Right ventricle myocardium superior (tissue), 1 donor: ENCODE measurements at places on chromosomes 3 and 15.

- DNase-seq = no peak
Observed at GRCh38 chr15:95025924-95026728, 794.8 kb downstream of the MCTP2 start.

- no peak for DNase-seq
Observed at GRCh38 chr3:11713171-11713570, 69.5 kb upstream of the VGLL4 start.

DNA sequence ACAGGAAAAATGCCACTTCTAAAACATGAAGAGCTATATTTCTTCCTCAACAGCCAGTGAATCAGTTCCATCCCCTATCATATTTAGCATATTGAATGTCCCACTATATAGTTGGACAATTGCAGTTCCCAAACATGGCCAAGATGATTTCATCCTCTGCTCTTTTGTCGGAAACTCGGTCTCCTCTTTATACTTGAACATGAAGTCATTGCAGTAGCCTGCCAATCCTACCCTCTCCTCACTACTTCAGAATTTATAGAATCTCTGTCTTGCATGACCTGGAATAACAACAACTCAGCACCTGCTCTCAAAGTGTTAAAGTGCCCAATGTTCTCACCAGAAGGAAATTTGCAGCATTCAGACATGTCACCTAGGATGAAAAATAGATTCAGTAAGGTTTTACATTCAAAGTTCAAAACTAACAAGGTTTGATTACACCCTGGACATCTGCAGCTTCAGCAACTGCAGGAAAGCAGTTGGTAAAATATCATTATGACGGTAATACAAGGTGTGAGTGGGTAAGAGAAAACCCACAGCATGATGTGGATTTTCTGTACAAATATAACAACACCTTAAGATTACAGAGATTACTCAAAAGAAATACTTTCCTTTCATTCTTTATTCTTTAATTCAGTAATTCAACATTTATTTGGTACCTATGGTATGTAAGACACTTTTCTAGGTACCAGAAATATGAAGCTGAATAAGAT is 52.5 kb downstream of the TP63 start:
- no peak for DNase-seq

DNA sequence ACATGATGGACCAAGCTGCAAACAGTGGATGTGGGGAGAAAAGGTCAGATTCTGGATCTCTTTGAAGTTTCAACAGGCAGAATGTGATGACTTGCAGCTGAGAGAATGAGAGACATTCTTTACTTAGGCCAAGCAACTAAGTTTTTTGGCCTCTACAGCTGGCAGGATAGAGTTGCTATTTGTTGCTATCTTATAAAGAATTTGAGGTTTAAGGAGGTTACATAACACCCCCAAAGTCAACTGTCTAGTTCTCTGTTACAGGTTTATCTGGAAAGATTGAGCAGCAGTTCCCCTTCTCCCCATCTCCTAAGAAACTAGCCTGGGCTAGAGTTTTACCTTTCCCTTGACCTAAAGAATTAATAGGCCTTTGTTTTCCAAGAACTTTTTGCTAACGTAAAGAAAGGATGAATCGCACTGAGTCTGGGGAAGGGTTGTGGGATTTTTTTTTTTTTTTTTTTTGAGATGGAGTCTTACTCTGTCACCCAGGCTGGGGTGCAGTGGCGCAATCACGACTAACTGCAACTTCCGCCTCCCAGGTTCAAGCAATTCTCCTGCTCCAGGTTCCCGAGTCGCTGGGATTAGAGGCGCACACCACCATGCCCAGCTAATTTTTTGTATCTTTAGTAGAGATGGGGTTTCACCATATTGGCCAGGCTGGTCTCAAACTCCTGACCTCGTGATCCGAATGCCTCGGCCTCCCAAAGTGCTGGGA is 26.6 kb upstream of the SLMAP start:
- no peak for DNase-seq

DNA sequence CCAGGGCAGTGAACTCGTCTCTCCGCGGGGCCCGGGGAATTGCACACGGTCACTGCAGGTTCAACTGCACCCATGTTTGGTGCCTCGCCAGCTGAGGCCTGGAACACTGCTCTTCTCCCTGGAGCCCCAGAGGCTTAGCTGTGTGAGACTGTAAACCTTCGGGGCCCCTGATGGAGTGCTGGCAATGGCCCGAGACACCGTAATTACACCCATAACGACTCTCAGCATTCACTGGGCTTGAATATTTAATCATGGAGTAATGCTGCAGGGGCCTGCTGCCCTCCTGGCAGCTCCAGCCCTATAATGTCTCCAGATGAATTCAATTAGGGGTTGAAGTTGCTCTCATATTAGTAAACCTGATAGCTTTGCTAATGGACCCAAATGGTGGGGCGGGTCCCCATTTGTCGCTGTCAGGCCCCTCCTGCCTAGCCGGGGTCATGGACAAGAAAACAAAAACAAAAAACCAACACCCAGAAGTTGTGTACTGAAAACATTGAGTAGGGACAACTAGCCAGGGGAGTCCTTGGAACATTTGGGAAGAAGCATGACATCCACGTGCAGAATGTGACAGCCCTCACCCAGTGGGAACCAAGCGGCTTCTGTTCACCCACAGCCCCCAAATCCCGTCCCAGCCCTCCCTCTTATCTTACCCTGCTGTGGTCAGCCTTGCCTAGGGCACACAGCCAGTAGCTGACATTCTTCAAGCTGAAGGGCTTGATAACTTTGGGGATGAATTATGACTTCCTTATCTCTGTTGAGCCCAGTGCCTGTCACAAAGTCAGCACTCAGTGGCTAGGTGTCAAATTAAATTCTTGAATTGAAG is 74.3 kb upstream of the SCN5A start:
- DNase-seq = peak; percentile 63

DNA sequence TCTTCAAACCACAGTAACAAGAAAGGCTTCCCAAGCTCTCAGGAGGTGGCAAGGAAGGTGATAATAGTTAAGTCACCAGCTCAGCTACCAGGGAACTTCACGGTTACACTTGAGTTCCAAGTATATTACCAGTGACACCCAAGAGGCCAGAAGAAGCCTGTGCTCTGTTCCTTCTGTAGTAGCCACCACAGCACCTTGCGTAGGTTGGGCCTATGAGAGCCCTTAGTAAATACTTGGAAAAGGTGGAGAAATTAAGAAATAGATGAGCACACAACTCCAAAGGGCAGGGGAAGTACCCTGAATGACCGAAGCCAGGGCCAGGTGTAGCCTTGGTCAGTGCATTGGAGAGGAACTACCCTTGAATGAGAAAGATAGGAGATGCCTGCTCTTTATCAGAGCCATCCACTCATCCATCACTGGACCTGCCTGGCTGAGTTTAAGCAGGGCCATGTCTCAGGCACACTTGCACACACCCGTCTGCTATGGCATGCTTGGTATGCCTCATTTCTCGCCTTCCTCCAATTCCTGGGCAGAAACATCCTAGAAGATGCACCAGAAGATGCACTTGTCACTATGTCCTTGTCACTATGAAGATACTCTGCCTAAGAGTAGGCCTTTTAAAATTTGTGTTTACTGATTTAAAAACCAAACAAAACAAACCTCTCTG is 32.6 kb upstream of the NDUFB4 start:
- no peak for DNase-seq

DNA sequence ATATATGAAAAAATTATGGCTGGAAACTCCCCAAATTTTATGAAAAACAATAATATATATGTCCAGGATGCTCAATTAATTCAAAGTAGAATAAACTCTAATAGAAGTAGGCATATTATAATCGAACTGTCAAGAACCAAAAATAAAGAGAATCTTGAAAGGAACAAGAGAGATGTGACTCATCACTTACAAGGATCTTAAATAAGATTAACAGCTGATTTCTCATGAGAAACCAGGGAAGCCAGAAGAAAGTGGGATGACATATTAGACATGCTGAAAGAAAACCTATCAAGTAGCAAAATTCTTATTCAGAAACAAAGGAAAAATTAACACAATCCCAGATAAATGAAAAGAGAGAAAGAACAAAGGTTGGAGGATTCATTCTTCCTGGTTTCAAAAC is 66.8 kb downstream of the FAIM start:
- DNase-seq = no peak

DNA sequence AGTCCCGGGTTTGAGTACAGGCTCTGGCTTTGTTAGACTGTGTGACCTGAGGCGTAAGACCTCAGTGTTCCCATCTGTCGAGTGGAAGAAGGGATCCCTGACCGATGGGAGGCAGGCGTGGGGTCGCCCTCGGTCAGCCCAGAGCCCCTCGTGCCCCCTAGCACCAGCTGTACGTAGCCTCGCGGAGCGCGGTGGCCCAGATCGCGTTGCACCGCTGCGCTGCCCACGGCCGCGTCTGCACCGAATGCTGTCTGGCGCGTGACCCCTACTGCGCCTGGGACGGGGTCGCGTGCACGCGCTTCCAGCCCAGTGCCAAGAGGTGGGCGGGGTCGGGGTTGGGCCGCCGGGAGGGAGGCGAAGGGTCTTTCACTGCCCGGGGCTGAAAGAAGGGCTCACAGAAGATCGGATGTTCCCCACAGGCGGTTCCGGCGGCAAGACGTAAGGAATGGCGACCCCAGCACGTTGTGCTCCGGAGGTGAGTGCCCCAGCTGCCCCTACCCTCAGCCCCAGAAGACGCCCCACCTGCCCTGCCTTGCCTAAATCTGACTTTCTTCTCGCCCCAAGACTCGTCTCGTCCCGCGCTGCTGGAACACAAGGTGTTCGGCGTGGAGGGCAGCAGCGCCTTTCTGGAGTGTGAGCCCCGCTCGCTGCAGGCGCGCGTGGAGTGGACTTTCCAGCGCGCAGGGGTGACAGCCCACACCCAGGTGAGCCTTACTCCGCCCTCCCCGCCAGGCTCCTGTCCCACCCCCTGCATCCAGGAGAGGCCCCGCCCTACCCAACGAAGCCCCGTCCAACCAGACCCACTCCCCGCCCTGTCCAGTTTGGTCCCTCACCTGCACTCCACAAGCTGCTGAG is 3.5 kb upstream of the LSMEM2 start:
- no peak for DNase-seq

DNA sequence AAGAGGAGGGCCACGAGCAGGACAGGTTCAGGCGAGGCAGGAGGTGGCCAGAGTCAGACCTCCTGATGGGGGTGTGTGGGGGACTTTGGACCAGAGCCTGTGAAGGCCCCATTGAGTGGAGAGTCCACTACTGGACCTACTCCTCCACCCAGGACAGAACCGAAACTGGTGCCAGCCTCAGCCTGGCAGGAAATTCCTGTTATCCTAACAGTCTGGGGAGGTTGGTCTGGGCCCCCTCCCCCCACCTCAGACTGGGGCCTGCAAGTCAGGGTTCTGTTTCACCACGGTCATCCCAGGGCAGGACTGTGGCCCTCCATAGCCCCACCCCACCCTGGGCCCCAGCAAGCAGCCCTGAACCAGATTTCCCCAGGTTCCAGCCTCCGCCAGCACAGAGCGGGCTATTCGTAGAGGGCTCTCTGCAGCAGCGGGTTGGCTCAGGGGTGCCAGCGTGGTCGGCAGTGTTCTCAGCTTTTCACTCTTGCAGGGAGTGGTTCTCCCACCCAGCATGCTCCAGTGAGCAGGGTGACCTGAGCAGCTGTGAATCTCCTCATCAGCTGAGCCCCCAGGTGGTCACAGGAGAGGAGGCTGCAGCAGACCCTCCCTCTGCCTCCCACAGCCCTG is 217.3 kb downstream of the TBC1D2B start:
- DNase-seq = no peak

DNA sequence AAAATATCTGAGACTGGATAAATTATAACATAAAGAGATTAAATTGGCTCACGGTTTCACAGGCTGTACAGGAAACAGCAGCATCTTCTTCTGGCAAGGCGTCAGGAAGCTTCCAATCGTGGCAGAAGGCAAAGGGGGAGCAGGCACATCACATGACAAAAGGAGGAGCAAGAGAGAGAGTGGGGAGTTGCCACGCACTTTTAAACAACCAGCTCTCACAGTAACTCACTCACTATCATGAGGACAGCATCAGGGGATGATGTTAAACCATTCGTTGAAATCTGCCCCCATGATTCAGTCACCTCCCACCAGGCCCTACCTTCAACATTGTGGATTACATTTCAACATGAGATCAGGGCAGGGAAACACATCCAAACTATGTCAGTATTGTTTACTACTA is 114.5 kb upstream of the SPATA16 start:
- DNase-seq = no peak

DNA sequence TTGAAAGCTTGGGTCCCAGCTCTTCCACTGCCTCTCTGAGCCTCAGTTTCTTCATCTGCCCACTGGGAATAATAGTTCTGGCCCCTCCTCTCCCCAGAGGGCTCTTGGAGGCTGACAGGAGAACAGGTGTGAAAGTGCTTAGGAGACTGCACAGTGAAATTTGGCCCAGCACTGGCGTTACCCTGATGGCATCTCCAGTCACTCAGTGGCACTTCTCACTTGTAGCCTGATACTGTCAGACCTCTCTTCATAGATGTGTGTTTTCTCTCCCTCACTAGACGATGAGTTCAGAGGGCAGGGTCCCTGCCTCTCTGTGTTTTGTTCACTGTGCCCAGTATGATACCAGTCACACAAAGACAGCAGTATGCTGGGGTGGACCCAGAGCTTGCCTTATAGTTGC is 22.2 kb upstream of the IGDCC3 start:
- DNase-seq = no peak

- DNase-seq = no peak
Observed at GRCh38 chr3:71107926-71108325, 475.6 kb downstream of the FOXP1 start.

DNA sequence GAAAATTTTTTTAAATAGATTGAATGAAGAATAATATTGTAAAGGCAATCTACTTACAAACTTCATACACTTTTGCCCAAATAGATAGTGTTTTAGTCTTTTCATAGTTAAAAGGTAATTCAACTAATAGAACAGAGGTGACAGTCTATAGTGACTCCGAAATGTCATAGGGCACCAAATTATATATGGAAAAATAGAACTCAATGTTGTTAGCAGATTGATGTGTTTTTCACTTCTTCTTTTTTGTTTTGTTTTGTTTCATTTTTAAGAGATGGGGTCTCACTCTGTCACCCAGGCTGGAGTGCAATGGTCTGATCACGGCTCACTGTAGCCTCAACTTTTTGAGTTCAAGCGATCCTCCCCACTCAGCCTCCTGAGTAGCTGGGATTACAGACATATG is 721 bp downstream of the CSTA start:
- no peak for DNase-seq

GRCh38 chr15:44489464-44489863 is 47.5 kb upstream of the EIF3J start:
- DNase-seq = no peak

GRCh38 chr3:2096216-2096615 is 2.5 kb upstream of the CNTN4 start:
- DNase-seq = no peak

DNA sequence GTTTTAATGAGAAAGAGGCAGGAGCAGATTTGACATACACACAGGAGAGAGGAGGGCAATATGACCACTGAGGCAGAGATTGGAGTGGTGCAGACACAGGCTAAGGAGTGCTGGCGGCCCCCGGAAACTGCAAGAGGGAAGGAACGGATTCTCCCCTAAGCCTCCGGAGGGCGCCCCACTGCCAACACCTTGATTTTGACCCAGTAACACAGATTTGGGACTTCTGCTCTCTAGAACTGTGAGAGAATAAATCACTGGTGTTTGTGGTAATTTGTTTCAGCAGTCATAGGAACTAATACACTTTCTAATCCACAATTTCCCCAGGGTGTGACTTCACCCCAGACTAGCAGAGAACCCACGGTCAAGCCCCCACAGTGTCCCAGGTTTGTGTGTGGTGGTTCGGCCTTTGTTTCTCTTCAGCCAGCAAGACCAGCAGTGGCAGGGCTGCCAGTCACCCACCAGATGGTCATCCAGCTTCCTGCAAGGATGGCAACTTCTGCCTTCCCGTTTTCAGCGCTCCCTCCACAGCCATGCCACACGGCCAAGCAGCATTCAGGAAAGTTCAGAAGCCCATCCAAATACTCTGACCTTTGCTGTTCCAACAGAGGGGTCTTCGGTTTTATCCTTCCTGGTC is 23.6 kb upstream of the TSPAN3 start:
- no peak for DNase-seq
